Cardiac atrium fibroblast (primary cell): ENCODE measurements at places on chromosomes 12 and 14. TPM values are rescaled to one million over a fixed set of nuclear protein-coding genes. Genes with fewer than 3 reads are reported as not detected.

Gene ADCY4
- 1.8 and 2.3 TPM in 2 replicates for total RNA-seq

Gene CD27
- not detected in 2 replicates for total RNA-seq

Gene ASIC1
- total RNA-seq = 4.7 and 8.8 TPM in 2 replicates

Gene RTRAF
- 62.7 and 80.5 TPM in 2 replicates for total RNA-seq

Gene ITFG2
- 7.5 and 12.6 TPM in 2 replicates for total RNA-seq

Gene SLC17A8
- total RNA-seq = not detected in 2 replicates

Gene LHX5
- total RNA-seq = not detected in 2 replicates

Gene SERPINA12
- not detected in 2 replicates for total RNA-seq

Gene EFS
- total RNA-seq = 1.8 and 3.6 TPM in 2 replicates
